Osteoblast (primary cell): ENCODE measurements at places on chromosomes 5 and 9. TPM values are rescaled to one million over a fixed set of nuclear protein-coding genes. Genes with fewer than 3 reads are reported as not detected.

PAEP gene
- total RNA-seq: not detected in 2 replicates

PCDHA9 gene
- 0.29 and 0.36 TPM in 2 replicates for total RNA-seq

FAM163B gene
- not detected in 2 replicates for total RNA-seq

PFN3 gene
- total RNA-seq: not detected in 2 replicates

IL33 gene
- under 0.01 TPM in 1 of 2 replicates, not detected in the other for total RNA-seq
